ENCODE measurements at places on chromosomes 5 and 9.

DNA sequence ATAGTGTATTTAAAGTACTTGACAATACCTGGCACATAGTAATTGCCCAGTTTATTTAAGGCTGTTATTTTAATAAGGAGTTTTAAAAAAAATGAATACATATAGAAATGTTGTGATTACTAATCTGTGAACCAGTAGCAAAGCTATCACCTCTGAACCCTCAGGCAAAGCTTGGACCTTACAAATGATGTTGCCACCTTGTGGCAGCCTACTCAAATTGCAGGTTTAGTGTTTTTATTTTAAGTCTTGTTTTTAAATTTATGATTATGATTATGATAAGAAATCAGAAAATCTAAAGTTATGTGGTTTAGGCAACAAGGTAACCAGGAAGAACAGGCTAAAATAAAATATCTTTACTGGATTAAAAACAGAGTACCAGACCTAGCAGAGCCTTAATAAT, 35.8 kb downstream of the PPARGC1B start:
- DNase-seq, result no peak

GRCh38 chr5:87536365-87536764, 123.6 kb upstream of the CCNH start:
- no peak for DNase-seq

- DNase-seq, result peak; percentile 66
These were observed 62.3 kb downstream of the CXXC5 start for GRCh38 chr5:139710319-139711066.

GRCh38 chr9:137630126-137630525, 11.3 kb downstream of the EHMT1 start:
- no peak for DNase-seq

Data from activated naive CD8-positive, alpha-beta T cell treated with anti-CD3 and anti-CD28 coated beads, Interleukin-2, amount 10 ng/mL, durations not matched to agents 7 days and 5 days (primary cell).